ENCODE measurements at places on chromosomes 11 and 22. TPM values are rescaled to one million over a fixed set of nuclear protein-coding genes. Genes with fewer than 3 reads are reported as not detected.
A peak's percentile ranks its signal among the peaks of the same experiment; 100 is the strongest.

GRCh38 chr11:133414506-133414905 lies 117.8 kb downstream of the OPCML start:
- DNase-seq: no peak

- DNase-seq: peak; percentile 38
Measured at GRCh38 chr11:22666325-22666687, at the start of gene GAS2. Gene GAS2 (plus strand): TSS chr11:22666611. CDS start chr11:22674870, 8,259 bp downstream.

- no peak for DNase-seq
Measured at GRCh38 chr11:126547161-126547560, 191.7 kb downstream of the ST3GAL4 start.

DNA sequence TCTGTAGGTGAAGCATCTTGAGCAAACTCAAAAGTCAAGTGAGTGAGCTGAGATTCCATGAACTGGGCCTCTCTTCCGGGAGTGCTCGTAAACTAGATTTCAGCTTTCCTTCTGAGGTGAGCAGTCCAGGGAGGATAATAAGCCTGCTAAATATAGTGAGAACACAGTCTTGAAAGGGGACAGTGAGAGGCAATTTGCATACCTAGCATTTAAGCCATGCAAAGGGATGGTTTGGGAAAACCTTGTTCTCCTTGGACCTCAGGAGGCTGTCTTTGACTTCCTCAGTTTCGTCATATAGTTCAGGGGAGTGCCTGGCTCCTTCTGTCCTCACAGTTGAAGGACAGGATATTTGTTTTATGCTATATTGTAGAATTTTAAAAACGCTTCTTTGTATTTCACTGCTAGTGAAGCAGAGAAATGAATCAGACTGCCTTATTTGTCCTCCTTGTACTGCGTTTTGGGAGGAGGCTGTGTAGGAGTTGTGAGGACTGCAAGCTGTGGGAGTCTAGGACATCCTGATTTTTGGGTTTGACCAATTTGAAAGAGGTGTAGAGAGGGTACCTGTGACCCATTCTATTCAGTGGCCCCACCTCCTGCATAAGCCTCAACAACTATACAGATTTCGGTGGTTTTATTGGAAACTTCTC lies 11.0 kb upstream of the SORL1-AS1 start:
- DNase-seq: no peak

- no peak for DNase-seq
Measured at GRCh38 chr11:14784230-14784629, 107.8 kb downstream of the CYP2R1 start.

DNA sequence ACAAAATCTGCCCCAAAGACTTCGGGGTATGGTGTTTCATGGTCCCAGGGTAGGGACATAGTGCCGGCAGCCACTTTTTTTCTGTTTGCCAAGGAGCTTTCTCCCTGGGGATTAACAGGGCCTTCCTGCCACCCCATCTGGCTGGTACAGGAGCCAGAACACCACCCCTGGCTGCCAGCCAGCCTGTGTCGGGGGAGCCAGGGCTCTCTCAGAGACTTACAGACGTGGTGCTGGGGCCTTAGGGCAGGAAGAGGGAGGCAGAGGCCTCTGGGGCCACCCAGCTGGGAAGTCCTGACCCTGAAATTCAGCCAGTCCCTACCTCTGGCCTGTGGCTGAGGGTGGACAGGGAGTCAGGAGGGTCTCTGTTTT lies 52.4 kb upstream of the CDON start:
- no peak for DNase-seq

GRCh38 chr22:28105988-28106387 lies 186.9 kb upstream of the PITPNB start:
- no peak for DNase-seq

- DNase-seq: no peak
Measured at GRCh38 chr11:30431127-30431814, 108.4 kb downstream of the ARL14EP start.

DNA sequence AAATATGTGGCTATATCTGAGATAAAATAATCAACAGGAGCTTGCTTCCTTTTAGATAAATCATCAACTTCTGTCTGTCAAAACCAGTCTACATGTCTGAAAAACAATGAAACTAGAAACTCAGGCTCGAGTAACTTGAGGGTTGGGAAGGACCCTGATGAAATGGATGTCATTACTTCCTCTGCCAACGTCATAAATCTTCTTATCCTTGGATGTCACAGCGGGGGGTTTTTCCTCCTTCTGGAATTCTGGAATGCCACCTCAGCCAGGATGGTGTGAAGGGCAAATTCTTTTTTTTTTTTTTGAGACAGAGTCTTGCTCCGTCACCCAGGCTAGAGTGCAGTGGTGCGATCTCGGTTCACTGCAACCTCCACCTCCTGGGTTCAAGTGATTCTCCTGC lies 13.4 kb downstream of the LGR4 start:
- DNase-seq: no peak

- no peak for DNase-seq
Measured at GRCh38 chr11:44946263-44946662, 4.4 kb downstream of the TP53I11 start.

- DNase-seq: no peak
Measured at GRCh38 chr11:61889831-61890230, 1.5 kb downstream of the FADS3 start.

DNA sequence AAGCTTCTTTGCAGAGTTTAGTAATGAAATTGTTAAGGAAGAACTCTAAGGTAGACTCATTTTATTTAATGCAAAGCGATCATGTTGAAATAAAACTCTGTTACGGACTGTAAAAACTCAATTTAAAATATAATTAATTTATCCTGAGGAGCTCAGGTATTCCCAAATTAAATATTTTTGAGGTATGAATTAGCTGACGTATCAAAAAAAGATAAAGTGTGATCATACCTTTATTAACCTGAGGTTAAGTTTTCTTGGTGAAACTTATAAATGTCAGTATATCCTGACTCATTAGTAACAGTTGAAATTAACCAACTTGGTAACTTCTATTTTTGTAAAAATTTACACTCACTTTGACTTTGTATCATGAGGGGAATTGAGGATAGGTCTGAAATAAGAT lies 130.4 kb downstream of the PAX6 start:
- DNase-seq: no peak

- DNase-seq: no peak
Measured at GRCh38 chr11:61549662-61550568, 31.0 kb downstream of the SYT7 start.

DNA sequence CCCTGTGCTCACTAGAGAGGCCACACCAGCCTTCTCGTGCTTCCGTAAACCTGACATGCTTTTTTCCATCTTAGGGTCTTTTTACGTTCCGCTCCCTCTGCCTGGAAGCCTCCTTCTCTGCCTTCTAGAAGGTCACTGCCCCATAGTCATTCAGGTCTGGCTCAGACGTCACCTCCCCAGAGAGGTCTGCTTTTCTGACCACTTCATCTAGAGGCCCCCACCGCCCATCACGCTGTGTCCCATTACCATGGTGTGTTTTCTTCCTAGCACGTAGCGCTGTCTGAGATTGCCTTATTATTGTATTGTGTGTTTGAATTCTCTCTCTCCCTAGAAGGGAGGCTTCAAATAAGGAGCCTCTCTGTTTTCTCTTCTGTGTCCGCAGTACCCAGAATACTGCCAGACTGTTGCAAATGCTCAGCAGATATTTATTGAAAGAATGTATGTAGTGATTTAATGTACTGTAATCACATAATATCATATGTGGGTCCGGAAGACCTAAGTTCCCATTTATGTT lies 10.0 kb downstream of the TAB1 start:
- no peak for DNase-seq

GRCh38 chr11:132185726-132186592 lies 815.5 kb downstream of the NTM start:
- DNase-seq: no peak

- DNase-seq: no peak
Measured at GRCh38 chr22:37023743-37024338, 4.3 kb downstream of the MPST start.

GRCh38 chr11:45926536-45927331 lies 4.3 kb downstream of the LARGE2 start:
- no peak for DNase-seq

DNA sequence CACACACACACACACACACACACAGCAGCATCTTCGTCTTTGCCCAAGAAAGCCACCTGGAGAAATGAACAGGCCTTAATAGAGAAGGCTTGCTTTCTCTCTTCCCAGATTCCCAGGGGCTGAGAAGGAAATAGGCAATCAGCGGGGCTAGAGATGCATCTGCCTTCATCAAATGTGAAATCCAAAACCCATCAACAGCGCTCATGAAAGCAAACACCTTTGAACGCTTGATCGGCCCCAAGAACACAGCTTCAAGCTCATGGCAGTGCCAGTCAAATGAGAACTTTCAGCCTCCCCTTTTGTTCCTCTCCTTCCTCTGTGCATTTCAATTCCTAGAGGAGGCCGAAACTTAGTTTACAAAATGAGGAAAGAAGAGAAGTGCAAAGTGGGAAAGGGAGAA lies 122.7 kb downstream of the EFCAB6 start:
- DNase-seq: peak; percentile 23

DNA sequence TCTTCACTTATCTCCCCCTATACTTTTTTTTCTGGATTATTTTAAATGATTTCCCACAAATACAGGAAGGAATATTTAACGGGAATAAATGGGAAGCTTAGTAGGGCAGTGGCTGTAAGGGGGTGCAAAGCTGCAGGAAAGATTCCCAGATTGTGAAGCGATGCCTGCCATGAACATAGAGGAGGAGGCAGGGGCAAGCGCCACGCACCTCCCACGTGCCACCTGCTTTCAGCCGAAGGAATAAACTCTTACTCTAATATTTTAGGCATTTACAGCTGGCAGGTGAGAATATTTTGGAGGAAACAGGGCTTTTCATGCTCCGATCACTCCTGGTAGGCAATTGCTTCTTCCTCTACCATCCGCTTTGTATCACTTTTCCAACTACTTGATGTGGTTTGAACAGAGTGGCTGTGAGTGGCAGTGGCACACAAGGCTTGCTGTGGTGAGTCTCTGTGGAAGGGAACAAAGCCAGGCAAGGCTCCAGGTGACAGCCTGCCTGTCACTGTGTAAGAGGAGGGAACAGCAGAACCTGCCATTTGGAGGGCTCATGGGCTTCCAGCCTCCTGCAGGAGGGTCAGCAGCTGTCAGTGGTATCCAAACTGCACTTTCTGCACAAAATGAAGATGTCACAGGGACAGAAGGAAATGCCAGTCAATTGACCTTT lies 54.5 kb upstream of the PLET1 start:
- DNase-seq: no peak

DNA sequence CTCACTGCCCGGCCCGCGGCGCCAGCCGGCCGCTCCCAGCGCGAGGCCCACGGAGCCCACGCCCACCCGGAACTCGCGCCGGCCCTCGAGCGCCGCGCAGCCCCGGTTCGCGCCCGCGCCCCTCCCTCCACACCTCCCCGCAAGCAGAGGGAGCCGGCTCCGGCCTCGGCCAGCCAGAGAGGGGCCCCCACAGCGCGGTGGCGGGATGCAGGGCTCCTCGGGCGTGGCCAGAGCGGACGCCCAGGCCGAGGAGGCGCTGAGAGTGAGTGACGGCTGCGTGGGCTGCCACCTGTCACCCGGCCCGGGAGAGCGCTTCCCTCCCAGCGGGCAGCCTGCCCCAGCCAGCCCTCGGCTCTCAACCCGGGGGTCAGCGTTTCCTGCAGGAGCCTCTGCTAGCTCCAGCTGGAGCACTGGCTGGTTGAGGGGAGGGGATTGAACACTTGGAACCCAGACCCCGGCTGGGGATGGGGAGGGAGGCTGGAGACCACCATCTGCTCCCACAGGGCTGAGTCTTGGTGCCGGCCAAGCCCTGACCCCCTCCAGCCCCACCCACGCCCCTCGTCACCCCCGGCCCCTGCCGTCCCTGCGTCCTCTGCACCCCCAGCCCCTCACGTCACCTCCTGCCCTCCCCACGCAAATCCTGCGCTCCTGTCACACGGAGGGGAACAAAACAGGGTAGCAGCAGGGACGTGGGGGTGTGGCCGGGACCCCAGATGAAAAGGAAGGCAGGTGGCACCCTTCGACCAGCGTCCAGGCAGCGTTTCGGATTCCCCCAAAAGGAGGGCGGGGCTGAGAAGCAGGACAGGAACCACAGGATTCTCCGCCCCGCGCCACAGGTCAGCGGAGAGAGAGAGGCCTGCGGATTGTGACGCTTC lies 157.0 kb downstream of the BRD1 start:
- no peak for DNase-seq

The KRTAP5-11 gene
- not detected for polyA plus RNA-seq

The RAB3IL1 gene
- polyA plus RNA-seq: 24.5 TPM

The ALG8 gene
- 58.2 TPM for polyA plus RNA-seq

The FBXO7 gene
- polyA plus RNA-seq: 118 TPM

The PKP3 gene
- polyA plus RNA-seq: 6.0 TPM

The F2 gene
- polyA plus RNA-seq: 0.39 TPM

Measured in left renal cortex interstitium (tissue), 4 donors.